ENCODE measurements at places on chromosomes 16 and 17.

GRCh38 chr17:48043176-48043575 is 5.0 kb upstream of the NFE2L1 start:
- no peak for DNase-seq

- no peak for DNase-seq
These were observed 496.7 kb upstream of the RBFOX1 start for GRCh38 chr16:6835941-6836340.

DNA sequence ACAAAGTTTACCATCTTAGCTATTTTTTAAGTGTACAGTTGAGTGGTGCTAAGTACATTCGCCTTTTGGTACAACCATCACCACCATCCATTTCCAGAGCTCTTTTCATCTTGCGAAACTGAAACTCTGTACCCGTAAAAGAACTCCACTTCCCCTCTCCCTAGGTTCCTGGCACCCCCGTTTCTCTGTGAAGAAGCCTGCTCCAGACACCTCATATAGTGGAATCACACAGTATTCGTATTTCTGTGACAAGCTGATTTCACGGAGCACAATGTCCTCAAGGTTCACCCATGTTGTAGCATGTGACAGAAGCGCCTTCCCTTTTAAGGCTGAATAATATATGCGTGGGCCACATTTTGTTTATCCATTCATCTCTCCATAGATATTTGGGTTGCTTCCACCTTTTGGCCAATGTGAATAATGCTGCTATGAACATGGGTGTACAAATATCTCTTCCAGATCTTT is 54.2 kb upstream of the MAP3K14 start:
- no peak for DNase-seq

DNA sequence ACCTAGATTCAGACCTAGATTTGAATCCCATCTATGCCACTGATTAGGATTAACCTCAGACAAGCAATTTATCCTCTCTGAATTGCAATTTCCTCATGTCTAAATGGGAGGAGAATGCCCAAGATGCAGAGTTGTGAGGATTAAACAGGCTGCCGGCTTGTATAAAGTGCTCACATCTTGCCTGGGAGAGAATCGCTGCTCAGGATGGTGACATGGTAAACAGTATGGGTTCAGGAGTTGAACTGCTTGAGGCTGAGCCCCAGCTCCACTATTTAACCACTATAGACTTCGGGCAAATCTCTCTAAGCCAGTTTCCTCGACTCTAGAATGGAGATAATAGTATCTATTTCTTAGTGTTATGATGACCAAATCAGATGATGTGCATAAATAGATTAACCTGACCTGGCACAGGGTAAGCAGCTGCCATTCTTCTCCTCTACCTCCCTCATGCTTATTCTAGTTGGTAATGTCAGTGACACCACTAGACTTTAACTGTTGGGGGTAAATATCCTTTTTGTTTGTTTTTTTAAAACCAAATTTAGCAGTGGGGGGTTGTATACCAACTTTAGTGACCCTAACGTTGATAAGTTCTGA is 732 bp upstream of the RPL27 start:
- DNase-seq, result no peak

DNA sequence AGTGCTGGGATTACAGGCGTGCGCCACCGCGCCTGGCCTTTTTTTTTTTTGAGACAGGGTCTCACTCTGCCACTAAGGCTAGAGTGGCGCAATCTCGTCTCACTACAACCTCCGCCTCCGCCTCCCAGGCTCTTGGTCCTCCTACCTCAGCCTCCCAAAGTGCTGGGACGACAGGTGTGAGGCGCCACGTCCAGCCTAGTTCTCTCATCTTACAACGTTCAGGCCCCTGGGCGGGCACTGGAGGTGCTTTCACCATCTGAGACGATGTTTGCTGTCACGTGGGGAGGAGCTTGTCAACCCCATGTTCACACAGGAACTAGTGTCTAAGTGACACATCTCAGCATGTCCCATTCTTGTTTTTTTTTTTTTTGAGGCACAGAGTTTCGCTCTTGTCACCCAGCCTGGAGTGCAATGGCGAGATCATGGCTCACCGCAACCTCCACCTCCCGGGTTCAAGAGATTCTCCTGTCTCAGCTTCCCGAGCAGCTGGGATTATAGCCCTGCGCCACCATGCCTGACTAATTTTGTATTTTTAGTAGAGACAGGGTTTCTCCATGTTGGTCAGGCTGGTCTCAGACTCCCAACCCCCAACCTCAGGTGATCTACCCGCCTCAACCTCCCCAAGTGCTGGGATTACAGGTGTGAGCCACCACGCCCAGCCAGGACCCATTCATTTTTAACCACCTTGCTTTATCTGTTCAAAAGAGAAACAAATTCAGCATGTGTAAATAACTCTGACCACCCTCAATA is 5.2 kb upstream of the FANCA start:
- DNase-seq, result peak; percentile 52

GRCh38 chr17:67390646-67391361 is 13.7 kb downstream of the PITPNC1 start:
- peak; percentile 77 for DNase-seq

DNA sequence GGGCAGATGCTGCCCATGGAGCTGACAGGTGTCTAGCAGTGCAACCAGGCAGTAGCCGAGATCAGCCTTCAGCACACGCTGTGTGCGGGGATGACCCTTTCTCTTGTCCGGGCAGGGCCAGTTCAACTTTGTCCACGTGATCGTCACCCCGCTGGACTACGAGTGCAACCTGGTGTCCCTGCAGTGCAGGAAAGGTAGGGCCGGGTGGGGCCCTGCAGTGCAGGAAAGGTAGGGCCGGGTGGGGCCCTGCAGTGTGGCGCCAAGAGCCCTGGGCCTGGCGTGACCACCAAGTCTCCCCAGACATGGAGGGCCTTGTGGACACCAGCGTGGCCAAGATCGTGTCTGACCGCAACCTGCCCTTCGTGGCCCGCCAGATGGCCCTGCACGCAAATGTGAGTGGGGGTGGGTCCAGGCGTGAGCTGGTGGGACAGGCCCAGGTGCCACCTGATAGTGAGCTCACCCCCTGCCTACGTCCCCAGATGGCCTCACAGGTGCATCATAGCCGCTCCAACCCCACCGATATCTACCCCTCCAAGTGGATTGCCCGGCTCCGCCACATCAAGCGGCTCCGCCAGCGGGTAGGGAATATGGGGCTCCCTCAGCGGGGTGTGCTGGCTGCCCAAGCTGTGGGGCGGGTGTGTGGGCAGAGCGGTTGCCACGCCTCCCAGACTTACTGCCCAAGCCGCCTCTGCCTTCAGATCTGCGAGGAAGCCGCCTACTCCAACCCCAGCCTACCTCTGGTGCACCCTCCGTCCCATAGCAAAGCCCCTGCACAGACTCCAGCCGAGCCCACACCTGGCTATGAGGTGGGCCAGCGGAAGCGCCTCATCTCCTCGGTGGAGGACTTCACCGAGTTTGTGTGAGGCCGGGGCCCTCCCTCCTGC is 40.2 kb downstream of the TSC2 start:
- no peak for DNase-seq

DNA sequence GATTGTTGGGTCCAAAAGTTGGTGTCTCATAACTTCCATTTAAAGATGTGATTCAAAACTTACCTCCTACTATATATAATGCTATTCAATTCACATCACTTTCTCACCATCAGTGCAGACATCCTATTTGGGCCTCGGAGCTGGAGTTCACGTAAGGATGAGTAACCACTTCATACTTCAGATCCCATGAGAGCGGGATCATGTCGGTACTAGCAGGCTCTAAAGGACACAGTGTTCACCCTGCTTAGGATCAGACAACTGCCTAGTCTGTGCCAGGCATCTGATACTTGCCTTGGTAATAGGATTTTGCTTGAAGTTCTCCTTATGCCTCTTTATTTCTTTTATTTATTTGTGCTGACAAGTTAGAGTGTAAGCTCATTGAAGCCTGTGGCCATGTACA is 39.5 kb downstream of the RBFOX1 start:
- DNase-seq, result no peak

GRCh38 chr16:81539009-81539758 is 94.6 kb downstream of the CMIP start:
- no peak for DNase-seq

GRCh38 chr16:88818575-88818874 is 6.8 kb upstream of the APRT start:
- no peak for DNase-seq

GRCh38 chr17:76088041-76088867 is 9.3 kb downstream of the ZACN start:
- DNase-seq, result no peak

- no peak for DNase-seq
These were observed 164.4 kb upstream of the TBX2 start for GRCh38 chr17:61235001-61235826.

GRCh38 chr16:84356591-84357116 is 11.7 kb upstream of the ATP2C2 start:
- DNase-seq, result no peak

DNA sequence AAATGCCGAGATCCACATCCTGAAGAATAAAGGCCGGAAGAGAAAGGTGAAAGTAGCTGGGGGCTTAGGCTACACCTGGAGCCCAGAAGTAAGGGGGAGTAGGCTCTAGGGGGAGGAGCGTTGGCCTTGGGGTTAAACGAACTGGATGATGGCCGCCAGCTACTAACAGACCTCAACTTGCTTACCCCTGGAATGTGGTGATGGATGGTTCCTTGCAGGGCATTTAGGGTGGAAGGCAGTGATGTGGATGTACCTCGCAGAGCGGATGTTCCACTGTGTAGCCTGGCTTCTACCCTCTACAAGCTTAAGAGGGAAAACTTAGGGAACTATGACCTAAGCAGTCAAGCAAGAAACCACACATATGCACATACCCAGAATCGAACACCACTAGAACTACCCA is 2.3 kb upstream of the MAZ start:
- DNase-seq, result no peak

DNA sequence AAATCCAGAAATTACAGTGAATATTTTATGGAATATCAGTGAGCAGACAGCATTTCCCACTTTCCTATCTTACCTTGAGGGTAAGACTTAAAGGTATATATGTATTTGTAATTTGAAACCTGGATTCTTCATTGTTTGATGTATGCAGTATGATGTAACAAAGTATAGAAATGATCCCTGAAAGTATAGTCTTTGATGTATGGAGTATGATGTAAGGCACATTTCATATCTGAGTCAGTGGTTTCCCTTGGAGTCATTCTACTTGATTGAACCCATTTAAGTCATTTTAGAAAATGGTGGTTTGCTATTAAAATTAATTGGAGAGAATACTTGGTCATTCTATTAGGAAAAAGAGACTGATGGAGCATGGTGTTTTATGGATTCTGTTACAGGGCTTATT is 10.1 kb downstream of the AMZ2 start:
- DNase-seq, result no peak

GRCh38 chr17:61018938-61019337 is 341.3 kb downstream of the BCAS3 start:
- no peak for DNase-seq

DNA sequence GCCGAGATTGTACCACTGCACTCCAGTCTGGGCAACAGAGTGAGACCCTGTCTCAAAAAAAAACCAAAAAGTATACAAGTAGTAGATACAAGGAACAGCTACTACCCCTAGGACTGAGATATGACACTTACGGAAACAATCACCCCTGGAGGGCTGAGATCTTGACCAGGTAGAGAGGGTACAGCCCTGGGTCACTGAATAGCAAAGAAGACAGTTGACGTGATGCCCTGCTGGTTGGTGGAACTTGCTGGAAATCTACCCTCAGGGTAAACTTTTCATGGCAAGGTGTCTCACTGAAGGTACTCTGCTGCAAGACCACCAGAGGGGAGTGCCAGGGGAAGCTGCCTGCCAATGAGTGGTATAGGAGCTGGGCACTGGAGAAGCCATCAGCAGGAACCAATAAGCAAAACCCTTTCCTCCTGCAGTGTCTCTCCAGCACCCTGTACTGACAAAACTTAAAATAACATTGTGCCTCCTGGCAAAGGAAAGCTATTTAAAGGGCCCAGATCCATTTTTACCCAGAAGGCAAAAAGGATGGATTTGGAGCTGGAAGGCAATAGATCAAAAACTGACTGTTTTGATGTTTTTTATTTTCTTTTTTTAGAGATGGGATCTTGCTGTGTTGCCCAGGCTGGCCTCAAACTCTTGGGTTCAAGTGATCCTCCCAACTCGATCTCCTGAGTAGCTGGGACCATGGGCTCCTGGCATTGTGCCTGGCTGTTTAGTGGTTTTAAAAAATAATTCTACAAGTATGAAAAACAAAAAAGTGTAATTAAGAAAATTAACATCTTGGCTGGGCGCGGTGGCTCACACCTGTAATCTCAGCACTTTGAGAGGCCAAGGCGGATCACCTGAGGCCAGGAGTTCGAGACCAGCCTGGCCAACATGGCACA is 11.3 kb upstream of the PDXDC1 start:
- no peak for DNase-seq

GRCh38 chr16:86285421-86285820 is 224.9 kb upstream of the FOXF1 start:
- no peak for DNase-seq

- DNase-seq, result no peak
These were observed 72.0 kb downstream of the NQO1 start for GRCh38 chr16:69654280-69654931.

DNA sequence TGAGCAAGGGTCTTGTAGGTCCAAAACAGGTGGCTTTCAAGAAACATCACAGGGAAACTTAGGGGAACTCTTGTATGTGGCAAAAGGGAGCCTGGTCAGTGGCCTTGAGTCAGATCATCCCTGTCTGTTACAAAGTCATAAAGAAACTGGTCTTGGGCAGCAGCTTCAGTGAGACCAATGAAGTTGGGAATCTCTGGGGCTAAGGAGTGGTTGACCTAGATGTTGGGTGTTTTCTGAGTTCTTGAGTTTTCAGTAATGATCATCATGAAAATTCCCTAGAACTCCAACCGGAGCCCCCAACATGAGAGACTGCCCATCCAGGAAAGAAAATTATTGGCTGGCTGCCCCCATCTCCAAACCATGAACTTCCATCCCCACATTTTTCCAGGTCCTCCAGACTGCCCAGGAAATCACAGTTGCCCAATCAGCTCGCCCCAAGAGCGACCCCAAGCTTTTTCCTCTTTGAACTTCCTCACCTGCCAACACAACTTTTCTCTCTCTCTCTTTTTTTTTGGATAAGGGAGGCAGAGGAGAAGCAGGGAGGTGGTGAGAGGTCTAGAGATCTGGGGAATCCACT is 3.9 kb downstream of the CCR7 start:
- DNase-seq, result no peak
